ENCODE measurements at places on chromosomes 1 and 21.

DNA sequence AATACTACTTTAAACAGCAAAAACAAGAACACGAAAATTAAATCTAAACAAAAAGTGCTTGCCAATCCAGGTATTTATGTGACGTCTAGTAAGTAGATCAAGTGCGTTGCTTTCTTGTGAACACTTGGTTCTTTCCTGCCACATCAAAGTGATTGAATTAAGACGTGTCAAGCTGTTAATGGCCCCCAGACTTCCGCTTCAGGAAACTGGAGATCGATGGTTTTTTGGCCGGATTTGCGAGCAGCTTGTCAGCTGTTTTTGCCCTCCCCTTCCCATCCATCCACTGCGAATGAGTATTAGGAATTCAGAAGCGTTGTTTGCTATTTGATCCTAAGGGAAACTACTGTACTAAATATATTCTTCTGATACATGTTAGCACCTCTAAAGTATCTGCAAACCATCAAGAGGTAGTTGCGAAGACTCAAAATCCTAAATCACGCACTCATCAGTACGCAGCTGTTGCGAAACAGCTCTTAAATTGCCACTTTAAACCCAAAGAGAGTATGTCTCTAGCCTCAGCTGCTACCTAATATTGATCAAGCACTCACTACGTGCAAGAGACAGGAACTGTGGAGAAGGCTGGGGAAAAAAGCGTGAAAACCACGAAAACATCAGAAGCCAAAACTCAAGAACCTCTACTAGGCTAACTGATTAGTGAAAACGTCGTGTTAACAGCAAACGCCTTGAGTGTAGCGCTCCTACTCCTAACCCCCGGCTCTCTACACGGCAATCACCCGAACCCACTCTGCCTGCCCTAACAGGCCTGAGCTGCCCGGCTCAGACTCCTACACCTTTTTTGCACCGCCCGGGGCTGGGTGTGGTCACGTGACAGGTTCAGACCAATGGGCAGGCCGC is 473 bp upstream of the BRDT start:
- DNase-seq = peak; percentile 25

DNA sequence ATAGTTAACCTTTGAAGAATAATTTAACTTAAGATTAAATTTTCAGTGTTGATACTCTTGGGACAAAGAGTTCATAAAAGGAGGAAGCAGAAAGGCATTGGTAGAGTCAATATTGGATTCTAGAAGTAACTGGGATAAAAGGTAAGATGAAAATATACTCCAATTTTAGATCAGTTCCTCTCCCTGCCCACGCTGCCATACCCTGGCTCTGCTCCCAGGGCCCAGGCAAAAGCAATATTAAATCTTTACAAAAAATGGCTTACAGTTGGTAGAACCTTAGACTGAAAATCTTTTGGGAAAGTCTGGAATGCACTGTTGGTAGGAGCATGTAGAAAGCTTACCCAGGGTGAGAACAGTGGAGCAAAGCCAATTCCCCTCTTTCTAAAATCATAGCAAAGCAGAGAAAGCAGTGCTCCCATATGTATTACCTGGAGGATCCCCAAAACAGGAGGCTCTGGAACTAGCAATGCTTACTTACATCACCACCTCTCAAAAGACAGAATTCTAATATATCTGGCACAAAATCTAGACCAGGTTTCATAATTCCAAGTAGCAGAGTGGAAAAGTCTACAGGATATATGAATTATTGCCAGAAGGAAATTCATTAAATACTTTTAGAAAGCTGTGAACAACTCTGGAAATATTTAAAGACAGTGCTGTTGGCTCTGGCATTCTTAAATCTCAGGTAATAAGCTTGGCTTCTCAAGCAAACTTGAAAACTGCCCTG is 24.5 kb downstream of the KIAA0319L start:
- DNase-seq = no peak

- DNase-seq = no peak
These were observed 137.8 kb downstream of the HIVEP3 start for GRCh38 chr1:41780916-41781315.

DNA sequence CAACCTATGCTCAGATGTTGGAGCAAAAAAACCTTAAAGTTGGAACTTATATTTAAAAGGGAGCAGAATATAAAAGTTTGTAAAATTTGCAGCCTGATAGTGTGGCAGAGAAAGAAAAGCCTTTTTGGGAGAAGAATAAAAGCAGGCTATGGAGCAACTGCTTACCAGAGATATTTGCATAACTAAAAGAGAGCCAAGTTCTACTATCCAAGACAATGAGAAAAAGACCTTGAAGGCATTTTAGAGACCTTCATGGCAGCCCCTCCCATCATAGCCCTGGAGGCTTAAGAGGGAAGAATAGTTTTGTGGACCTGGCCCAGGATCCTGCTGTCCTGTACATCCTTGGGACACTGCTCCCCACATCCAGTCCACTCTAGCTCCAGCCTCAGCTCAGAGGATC is 312.5 kb upstream of the ZRANB2 start:
- no peak for DNase-seq

DNA sequence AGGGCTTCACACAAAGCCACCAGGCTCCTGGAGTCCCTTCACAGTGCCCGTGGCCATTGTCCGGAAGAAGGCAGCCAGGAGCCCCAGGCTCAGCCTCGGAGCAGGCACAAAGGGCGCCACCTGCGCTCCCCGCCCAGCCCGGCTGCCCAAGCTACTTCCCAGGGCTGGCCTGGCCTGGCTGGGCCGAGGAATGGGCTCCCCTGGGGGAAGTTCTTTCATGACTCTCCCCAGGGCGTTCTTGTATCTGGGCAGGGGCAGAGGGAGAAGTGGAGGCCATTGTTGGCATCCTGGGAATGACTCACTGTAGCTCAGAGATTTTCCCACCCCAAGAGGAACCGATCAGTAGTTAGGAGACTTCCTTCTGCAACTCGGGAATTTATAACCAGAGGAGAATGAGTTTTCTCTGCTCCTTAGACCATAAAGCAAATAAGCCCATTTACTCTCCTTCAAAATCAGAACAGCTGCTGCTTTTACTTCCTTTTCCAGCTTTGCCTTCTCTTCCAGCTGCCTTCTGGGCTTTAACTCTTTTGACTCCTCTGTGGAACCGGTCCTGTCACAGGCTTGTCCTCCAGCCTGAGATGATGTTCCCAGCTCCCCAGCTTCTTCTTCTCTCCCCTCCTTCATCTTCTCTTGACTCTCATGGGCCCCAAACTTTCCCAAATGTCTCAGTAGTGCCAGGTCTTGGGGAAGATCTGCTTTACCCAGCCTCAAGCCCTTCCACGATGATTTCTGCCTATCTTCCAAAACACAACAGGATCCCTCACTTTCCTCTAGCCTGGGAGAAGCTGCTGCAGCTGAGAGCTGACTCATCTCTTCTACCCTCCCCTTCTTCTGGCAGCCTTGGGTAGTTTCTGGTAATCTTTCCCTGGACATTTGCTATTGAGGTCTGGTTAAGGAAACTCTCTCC is 118.7 kb upstream of the CD34 start:
- no peak for DNase-seq

- no peak for DNase-seq
These were observed 2.6 kb upstream of the UQCRHL start for GRCh38 chr1:15810073-15810472.

GRCh38 chr1:246074421-246074820 is 432.7 kb downstream of the SMYD3 start:
- DNase-seq = no peak

- no peak for DNase-seq
These were observed 92.1 kb downstream of the NAV1 start for GRCh38 chr1:201631037-201631436.

- no peak for DNase-seq
These were observed 445.4 kb upstream of the NFIA start for GRCh38 chr1:60636946-60637345.

DNA sequence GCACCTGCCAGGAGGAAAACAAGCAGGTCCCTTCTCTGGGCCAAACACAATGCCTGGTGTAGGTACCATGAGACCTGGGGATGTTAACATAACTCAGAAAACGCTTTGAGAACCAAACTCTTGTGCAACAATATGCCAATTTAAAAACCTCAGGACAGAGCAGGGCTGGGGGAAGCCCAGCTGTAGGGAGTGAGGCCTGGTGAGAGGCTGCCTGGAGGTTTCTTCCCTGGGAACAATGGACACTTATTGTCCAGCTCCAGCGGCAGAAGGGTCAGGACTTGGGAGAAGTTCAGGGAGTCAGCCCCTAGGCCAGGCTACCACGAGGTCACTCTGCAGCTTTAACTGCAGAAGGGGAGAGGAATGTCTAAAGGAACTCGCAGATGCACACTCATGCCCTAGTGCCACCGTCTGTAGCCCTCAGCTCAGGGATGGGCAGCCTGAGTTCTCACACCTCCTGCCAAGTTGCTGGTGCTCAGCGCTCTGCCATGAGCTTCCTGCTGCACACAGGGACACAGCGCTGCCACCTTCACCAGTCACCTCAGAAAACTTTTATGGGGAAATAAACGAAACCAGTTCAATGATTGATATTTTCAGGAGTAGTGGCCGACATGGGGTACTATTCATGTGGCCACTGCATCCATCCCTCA is 8.5 kb downstream of the GPR157 start:
- DNase-seq = no peak

DNA sequence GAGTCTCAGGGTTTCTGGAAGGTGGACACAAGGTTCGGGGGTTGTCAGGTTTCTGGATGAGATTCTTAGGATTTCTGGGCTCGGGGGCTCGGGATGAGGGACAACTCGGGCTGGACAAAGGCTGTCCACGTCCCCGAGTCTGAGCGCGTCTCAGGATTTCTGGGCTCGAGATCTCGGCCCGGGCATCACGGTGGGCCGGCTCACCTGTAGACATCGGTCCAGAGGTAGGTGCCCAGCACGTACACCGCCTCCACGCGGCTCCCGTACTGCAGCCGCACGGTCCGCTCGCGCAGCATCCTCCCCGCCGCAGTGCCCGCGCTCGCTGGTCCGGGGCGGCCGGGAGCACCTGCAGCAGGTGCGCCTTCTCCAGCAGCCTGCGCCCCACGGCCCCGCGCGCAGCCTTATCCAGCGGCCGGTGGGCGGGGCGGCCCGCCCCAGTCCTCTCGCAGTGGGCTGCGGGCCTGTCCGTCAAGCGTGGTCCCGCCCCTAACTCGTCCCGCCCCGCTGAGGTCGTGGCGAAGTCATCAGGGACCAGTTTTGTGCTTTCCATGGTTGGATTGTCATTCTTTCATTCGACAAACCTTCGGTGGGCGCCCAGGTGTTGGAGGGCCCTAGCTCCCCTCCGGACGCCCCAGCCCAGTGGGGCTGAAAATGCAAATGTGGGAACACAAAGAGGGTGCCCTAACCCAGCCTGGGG is at the start of gene PADI2:
PADI2 (minus strand) TSS at position 376 of the 697 bp plus-strand sequence; CDS start at position 296, 80 bp downstream.
- peak; percentile 78 for DNase-seq

- no peak for DNase-seq
These were observed 1.5 kb downstream of the APOBEC4 start for GRCh38 chr1:183651612-183652011.

- DNase-seq = no peak
These were observed 353.1 kb upstream of the CXADR start for GRCh38 chr21:17159697-17160096.

DNA sequence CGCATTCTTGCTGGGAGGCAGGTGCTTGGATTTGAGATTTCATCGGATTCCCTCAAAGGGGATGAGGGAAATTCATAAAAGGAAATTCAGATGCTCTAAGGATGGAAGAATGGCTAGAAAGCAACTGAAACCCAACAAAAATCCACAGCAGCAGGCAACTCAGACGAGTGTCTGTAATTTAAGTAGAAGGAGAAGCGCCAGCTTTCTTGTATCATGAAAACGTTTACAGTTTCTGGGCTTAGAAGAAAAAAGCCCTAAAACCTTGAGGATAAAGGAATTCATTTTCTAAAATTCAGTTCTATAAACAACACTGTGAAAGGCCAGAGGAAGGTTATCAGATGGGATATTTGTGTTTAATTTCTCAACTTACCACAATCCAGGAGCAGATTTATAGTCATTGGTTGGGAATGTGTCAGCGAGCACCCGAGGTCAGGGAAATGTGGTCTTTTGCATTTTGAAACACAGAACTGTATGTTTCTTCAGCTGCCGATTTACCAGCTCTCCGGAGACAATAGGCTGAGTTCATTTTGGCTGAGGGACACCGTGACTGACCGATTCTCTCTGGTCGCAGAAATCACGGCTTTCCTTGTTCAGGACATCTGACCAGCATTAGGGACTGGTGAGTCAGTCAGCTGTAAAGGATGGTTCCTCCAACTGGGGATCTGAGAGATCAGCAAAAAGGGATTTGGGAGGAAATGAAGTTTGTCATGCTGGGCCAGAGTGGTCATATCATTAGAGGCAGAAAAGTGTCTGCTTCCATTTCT is 111.6 kb upstream of the ERRFI1 start:
- DNase-seq = no peak

DNA sequence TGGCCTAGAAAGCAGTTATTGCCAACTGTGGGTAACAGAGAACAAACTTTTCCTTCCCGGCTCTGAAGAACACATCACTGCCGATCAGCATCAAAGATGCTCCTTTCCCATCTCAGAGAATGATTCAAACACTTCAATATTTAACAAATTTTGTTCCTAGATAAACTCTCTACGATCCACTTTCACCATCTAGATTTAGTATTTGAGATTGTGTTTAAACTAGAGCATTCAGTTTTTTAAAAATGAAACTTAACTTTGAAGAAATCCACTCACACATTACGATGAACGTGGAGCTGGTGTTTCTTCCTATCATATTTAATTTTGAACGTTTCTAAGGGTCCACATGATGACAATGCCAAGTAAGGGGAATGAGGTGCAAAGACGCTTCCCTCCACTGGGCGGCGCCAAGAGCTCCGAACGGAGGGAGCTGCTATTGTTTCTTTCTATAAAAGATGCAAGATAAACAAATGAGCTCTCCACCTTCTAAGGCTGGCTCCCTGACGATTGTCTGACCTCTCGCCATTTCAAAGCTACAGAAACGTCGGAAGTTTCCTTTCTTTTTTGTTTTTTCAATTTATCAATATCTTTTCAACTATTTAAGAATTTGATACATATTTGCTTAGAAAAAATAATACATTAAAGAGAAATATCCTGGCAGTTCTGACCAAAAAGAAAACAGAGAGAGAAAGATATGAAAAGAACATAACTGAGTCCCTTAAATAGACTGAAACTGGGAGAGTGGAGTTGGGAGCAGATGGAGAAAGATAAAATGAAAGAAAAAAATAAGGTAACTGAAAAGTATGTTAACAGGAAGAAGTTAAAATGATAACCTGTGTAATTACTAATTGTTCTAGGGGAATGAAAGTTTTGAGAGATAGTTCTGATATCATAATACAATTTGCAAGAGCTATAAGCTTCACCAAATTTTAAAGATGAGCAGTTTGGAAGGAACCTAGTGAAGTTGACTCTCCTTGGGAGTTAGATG is 4.4 kb upstream of the BARHL2 start:
- DNase-seq = peak; percentile 76

DNA sequence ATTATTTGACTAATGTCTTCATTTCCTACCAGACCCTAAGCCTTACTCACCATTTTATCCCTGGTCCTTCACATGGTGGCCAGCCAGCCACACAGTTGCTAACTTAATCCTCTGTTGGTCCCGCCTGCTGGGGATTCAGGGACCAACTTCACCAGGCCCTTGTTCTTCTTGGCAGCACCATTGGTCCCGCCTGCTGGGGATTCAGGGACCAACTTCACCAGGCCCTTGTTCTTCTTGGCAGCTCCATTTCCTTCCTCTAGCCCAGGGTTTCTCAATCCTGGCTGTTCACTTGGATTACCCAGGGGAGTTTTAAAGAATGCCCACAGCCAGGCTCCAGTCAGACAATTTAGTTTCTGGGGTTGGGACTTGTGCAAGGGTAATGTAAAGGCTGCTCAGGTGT is 233.1 kb upstream of the CSF3R start:
- DNase-seq = no peak

- no peak for DNase-seq
These were observed 96.7 kb upstream of the IGSF21 start for GRCh38 chr1:18010945-18011344.
